AG10803 (cell line): ENCODE measurements at places on chromosomes 12 and 14.

DNA sequence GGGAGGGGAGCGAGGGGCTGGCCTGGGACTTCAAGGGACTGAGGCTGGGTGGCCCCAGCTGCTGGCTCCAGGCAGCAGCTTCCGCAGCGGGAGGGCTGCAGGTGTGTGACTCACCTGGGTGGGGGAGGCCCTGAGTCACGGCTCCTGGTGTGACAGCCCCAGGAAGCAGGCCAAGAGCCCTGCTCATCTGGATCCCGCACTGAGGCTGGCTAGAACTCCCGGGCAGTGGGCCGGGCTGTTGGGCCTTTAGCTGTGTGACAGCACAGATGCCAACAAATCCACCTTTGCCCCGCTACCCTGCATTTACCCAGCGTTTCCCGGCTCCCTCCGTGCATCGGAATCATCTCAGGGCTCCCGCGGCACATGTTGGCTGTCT, 180.0 kb upstream of the PRMT8 start:
- DNase-seq: no peak

GRCh38 chr14:102508774-102509745, 516 bp downstream of the ANKRD9 start:
- DNase-seq: peak; percentile 35

GRCh38 chr14:80618751-80619329, 322.7 kb downstream of the CEP128 start:
- no peak for DNase-seq

GRCh38 chr12:94503619-94504018, 44.0 kb upstream of the CEP83 start:
- DNase-seq: no peak

DNA sequence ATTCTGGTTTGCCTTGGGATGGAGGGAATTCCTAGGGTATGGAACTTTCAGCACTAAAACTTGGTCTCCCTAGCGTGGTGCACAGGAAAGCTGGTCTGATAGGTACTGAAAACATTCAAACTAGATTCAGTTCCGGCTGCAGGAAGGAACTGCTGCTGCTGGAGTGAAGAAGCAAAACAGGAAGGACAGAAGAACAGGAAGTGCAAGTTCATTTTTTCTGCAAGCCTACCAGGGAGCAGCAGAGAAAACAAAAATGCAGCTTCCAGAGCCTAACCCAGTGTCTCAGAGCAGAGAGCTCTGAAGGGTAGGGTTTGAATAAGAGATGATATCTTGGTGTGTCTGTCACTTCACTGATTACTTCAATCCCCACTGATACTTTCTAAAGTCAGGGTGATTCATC, 165.2 kb downstream of the VRK1 start:
- DNase-seq: no peak

- peak; percentile 8 for DNase-seq
Measured at GRCh38 chr14:101127224-101127623, 223.7 kb upstream of the RTL1 start.

DNA sequence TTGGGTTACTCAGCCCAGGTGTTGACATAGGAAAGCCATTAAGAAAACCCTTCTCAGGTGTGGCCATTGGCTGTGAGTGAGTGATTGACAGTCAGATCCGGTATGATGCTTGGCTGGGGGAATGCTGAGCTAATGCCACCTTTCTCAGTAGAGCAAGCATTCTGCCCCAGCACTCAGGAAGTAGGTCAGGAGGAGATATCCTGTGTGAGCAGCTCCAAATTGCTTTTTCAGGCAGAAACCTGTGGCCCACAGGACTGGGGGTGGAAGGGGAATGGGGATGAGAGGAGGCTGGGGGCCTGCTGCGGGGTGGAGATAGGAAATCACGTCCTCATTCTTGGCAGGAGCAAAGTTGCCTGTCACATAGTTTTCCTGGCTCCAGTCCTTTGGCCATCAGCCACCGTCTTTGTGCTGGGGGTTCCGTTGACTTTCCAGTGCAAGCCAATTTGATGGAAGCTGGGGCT, 55.7 kb downstream of the NINJ2 start:
- DNase-seq: no peak

DNA sequence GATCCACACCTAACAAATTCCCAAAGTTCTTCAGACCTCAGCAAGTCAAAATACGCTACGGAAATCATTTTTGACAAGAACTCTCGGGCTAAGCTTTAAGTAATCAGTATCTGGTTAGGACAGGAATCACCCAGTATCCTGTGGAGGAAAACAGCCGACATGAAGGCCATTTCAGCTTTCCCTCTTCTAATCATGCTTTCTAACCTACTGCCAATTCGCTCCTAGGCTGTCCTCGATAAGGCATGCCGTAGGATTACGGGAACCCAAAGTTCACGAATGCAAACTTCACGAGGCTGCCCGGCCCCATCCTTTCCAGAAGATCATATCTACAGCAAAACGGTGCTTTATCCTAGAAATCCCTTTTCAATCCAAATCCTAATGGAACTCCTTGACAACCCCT, 81.8 kb upstream of the PTPRB start:
- no peak for DNase-seq

DNA sequence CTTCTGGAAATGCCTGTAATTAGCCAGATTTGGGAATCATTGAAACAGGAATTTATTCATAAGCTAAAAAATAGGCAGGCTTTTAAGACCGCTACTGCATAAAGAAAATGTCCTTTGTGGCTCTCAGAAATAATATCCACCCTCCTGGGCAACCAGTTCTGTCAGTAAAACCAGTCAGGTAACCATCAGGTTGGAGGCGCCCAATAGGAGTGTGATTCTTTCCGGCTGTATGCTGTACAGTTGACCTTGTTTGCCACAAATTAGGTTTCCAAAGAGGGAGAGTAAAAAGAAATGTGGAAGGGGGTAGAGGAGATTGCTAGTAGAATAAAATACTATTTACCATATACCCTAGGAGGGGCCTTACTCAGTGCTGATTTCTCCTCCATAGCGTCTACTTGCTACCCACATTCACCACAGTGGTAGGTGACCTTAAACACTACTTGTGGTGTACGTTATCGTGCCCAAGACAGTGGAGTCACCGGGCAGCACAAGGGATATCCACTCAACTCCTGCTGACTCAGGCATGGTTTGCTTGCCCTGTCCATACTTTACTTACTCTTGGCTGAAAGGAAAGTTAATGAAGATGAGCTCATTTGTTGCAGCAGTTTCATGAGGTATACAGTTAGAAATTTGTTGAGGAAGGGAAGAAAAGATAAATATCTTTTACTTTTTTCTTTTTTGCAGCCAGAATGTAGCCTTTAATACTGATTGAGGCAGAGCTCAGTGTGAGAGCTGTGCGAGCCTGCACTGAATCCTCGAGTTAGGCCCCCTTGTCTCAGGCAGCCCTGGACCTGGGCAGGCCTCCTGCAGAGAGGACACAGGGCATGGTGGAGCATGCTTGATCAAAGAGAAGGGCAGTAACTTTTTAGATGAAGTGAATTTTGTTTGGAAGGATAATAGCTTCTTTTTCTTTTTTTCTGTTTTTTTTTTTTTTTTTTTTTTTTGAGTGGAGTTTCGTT, 76.7 kb downstream of the DIP2B start:
- DNase-seq: peak; percentile 70

- peak; percentile 2 for DNase-seq
Measured at GRCh38 chr14:93712838-93713724, 75.2 kb downstream of the PRIMA1 start.

- no peak for DNase-seq
Measured at GRCh38 chr12:45256721-45257120, 40.8 kb downstream of the ANO6 start.

DNA sequence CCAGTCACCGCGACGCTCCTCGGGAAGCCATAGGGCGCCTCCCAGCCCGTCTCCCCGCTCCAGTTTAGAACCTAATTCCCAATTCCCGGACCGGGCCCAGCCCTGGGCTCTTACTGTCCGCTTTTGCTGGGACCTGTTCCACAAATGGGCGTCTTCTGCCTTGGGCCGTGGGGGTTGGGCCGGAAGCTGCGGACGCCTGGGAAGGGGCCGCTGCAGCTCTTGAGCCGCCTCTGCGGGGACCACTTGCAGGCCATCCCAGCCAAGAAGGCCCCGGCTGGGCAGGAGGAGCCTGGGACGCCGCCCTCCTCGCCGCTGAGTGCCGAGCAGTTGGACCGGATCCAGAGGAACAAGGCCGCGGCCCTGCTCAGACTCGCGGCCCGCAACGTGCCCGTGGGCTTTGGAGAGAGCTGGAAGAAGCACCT, 797 bp downstream of the UNG start:
- DNase-seq: peak; percentile 66

GRCh38 chr12:63037746-63038712, 103.1 kb upstream of the PPM1H start:
- DNase-seq: no peak

- DNase-seq: no peak
Measured at GRCh38 chr14:67416085-67416484, 4.1 kb upstream of the PLEK2 start.

DNA sequence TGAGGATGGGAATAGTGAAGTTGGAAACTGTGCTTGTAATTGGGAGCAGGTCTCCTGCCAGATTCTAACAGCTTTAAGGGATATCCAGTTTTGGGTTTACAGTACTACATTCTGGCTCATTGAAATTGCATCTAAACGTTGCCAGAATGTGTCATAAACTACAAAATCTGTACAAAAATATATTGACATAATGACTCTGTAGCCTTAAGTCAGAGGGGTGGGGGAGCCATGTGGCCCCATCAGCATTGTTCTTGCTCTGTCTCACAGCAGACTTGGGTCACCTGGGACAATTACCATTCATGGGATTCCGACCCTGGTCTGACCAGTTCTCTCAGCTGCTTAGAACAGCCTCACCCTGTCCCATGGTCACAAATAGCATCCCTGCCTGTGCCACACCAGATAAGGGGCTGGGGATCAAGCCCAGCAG, 43.3 kb upstream of the MED13L start:
- peak; percentile 40 for DNase-seq

GRCh38 chr14:87994974-87995373, 2.0 kb upstream of the GALC start:
- no peak for DNase-seq

DNA sequence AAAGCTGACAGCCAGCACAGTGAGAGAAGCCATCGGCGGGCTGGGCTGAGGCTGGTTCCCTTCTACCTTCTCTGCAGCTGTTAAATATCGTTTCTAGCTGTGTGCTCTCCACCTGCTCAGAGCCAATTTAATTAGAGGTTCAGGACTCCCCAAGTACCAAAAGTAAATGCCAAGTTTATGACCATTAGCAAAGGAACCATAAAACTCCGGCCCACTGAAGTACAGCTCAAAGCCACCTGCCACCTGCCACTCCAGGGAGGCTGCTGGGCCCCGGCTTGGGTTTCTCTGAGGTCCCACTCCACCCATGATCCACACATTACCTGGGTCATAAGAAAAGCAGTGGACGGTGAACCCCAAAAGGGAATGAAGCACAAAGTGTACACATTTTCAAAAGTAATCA, 272.8 kb downstream of the KSR2 start:
- DNase-seq: no peak

DNA sequence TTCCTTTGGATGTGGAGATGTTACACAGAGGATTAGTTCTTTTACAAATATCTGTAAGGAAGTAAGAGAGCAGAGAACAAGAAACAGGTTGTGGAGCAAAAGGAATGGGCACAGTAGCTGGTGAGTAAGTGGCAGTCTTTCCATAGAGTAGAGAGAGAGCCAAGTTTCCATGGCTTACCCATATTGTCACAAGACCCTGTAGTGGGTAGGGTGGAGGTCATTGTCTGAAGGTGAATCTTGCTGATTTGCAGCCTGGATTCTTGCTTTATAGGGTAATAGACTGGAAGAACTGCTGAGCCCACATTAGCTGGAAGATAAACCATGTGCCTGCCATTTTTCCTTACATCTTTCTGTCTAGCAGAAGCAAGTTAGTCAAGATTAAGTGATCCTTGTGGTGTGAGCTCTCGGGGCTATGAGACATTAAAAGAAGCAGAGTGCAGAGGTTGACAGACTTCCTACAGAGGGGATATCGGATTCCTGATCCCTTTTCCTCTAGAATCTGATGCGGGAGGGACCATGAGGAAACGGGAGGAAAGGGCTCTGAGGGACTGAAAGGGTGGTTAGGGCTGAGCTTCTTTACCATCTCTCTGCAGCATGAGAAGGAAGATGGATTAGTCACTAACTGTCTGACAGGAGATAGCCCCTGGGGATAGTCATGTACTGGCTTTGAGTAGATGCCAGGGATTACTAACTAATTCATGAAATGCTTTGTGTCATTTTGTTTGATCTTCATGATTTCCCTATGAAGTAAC, 44.0 kb upstream of the LRTM2 start:
- DNase-seq: peak; percentile 74

DNA sequence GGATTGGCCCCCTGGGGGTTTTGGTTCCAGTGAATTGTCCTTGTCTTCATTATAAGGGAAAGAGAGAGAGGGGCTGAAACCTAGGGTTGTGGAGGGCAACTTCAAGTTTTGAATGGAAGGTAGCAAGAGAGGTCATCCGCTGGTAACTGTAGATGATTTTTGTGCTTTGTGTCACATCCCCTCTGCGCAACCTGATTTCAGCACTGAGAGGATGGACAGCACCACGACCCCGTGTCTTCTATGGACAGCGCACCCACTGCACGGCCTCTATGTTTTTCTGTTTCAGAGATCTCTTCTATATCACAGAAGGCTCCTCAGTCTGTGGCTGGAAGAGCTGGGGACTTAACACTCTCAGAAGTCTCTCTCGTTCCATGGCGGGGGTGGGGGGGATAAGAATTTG, 127.0 kb upstream of the RPH3A start:
- DNase-seq: no peak

GRCh38 chr12:4991373-4991772, 52.3 kb upstream of the KCNA5 start:
- DNase-seq: no peak

DNA sequence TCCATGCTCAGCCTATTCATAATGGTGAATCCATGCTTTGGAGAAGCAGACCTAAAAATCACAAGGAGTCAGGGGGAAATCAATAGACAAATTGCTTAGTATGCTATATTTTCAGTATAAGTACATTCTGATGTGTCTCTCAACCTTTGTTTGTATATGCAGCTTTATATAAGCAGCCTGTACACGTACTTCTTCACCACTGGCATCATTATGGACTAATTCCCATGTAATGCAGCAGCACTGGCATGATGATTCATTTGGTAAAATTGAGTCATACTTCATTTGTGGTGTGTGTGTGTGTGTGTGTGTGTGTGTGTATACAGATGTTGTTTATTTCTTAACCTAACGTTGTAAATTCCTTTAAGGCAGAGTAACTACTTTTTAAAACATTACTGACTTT, 10.9 kb downstream of the DCP1B start:
- DNase-seq: peak; percentile 94

GRCh38 chr14:89422181-89422951, 5.3 kb upstream of the FOXN3 start:
- no peak for DNase-seq
